Stimulated activated naive CD8-positive, alpha-beta T cell treated with anti-CD3 and anti-CD28 coated beads, Interleukin-15, amount 100 ng/mL, for 72 hours (primary cell): ENCODE measurements at places on chromosomes 3 and 15.

GRCh38 chr3:184481984-184482671, 79.5 kb upstream of the EPHB3 start:
- no peak for DNase-seq

- no peak for DNase-seq
Observed at GRCh38 chr15:56047354-56047753, 53.9 kb upstream of the NEDD4 start.

- DNase-seq: no peak
Observed at GRCh38 chr3:197369545-197369944, 71.1 kb upstream of the DLG1 start.

- no peak for DNase-seq
Observed at GRCh38 chr15:29053006-29053405, 167.2 kb downstream of the APBA2 start.

- DNase-seq: no peak
Observed at GRCh38 chr3:157840564-157840963, 265.7 kb downstream of the SHOX2 start.

DNA sequence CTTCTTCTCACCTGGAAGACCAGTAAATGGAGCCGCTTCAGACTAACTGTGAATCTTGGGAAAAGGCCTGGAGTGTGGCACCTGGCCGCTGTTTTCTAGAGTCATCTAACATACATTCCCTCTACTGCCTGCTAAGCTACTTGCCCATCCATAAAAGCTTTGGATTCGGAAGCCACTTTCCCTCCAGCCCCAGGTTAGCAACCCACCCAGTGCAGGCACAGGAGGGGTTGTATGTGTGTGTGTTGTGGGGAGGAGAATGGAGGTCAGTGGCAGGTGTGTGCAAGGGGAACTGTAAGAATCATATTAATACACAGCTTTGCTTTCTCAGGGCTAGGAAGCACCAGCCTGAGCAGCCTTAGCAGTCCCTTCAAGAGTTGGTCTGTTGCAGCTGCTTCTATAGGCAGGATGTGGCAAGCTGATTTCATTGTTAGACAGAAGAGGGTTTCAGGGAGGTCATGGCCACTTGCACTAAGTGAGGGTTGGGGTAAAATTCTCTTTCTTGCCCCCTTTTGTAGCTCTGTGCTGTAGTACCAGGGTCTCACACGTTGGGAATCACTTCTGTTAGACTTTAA, 8.9 kb downstream of the NSUN3 start:
- no peak for DNase-seq

- no peak for DNase-seq
Observed at GRCh38 chr3:187737368-187738070, 7.7 kb downstream of the BCL6 start.

GRCh38 chr3:45817831-45818522, 21.6 kb upstream of the SLC6A20 start:
- no peak for DNase-seq

GRCh38 chr3:132285620-132285945, 31.6 kb upstream of the ACP3 start:
- no peak for DNase-seq

GRCh38 chr3:68163968-68164367, 509.6 kb upstream of the SUCLG2 start:
- DNase-seq: no peak

GRCh38 chr3:140448001-140448400, 229.9 kb upstream of the TRIM42 start:
- DNase-seq: no peak

DNA sequence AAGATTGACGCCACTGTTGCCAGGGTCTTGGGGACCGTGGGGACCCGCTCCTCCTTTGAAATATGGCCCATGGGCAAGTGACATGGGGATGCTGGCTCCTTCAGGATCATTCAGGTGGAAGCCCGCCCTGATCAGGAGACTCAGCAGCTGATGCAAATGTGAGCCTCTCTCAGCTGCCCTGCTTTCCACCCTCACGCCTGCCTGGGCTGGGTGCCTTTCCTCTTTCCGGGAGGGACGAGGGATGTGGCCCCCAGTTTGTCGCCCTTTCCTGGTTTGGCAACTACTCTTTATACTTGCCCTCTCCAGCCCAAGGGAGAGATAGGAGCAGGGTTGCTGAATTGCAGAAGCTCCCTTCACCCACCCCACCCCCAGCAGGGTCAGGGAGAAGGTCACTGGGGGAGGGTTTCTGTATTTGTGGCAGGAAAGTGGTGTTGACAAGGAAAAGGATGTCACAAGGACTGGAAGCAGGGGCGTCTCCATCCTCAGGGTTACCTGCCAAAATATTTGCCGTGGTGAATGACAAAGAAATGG, 21.8 kb downstream of the DNASE1L3 start:
- DNase-seq: no peak

- no peak for DNase-seq
Observed at GRCh38 chr3:32484436-32484835, 18.2 kb downstream of the CMTM6 start.

DNA sequence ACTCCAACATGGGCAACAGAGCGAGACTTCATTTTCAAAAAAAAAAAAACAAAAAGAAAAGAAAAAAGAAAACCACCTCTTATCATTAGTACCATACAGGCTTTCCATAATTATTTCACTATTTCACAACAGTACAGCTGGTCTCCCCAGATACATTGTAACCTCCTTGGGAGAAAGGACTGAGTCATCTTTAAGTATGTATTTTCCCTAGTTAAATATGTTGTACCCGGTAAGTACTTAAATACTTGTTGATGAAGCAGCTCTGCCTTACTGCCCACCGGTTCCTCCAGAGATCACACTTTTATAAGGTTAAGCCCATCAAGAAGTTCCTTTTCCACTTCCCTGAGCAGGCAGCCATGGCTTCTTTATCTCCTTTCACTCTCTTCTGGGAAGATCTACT, 789.5 kb upstream of the CFAP20DC start:
- no peak for DNase-seq

DNA sequence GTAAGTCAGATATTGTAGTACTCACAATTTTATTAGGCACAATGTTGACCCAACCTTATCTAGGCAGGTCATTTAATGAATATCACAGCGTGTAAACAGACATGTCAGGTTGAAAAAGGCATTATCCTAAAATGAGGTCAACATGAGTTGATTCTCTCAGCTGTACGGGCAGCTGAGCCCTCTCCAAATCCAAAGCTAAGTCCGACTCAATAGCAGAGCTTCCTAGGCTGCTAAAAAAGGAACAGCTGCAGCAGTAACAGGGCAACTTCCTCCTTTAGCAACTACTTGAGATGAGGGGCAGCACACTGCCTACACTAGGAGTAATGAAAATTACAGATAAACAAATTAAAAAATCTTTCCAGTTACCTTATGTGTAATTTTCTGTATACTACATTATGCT, 189.2 kb downstream of the CADM2 start:
- DNase-seq: no peak

DNA sequence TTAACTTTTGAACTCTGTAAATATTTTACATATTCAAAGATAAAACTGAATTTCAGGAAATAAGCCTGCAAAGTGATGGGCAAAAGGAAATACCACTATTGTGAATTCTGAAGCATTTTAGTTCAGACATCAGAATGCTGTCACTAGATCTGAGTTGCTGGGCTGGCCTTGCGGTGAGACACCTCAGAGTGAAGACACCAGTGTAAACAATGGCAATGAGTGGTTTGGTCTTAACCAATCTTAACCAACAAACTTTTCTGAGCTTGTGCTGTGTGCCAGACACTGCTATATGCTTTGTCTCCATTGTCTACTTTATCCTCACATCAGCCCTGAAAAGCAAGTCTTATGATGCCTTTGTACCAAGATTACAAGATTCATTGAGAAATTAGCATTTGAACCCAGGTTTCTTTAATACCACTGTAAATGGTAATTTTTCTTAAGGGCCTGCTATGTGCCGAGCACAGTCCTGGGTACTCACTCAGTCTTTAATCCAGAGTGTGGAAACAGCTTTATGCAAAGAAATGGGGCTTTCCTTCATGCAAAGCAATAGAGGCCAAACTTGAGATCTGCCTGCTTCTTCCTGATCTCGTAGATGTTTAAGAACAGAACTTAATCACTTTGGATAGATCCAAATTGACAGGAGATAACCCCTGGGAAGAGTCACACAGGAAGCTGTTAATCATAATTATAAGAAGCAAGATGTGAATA, 55.0 kb downstream of the TMEM39A start:
- DNase-seq: no peak

- peak; percentile 45 for DNase-seq
Observed at GRCh38 chr3:33047842-33048834, 48.8 kb downstream of the GLB1 start.

GRCh38 chr15:33155691-33156420, 38.7 kb downstream of the FMN1 start:
- no peak for DNase-seq

- no peak for DNase-seq
Observed at GRCh38 chr3:122331886-122332285, 6.8 kb downstream of the CSTA start.

- DNase-seq: peak; percentile 85
Observed at GRCh38 chr15:68875377-68876116, 54.8 kb upstream of the SPESP1 start.

- DNase-seq: no peak
Observed at GRCh38 chr3:138451595-138452162, 17.3 kb downstream of the ESYT3 start.

DNA sequence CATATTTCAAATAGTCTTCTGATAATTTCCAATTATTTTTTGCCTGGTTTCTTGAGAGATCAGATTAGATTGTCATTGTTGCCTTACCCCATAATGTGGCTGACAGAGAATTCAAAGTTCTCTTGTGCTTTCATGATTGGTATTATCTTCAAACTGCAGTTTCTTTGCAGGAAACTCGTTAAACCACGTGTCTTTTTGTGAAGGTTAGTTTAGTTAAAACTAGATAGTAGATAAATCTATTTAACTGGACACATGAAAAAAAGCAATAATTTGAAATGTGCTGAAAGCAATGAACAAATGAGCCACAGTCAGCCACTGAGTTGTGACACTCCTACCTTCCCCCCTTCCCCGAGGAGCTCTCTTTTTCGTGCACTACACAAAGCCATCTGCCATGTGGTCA, 327.5 kb upstream of the UMPS start:
- no peak for DNase-seq

DNA sequence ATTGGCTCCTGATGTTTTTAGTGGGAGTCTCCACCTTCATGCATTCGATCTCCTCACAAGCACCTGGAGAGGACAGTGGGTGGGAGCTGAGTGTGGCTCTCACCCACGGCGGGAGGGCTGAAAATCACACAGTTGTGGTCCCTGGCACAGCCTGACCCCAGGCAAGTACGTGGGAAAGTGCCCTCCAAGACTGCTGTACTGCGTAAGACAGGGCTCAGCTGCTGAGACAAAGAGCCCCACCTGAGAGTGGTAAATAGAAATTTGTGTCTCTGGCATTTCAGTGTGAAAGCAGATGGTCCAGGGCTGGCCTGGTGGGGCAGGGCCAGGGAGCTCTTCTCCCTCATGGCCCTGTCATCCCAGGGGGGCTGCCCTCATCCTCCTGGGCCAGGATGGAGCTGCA, 77.4 kb upstream of the IQSEC1 start:
- DNase-seq: no peak
